Eye (tissue), 1 donor: ENCODE measurements at places on chromosomes 7 and 10.

DNA sequence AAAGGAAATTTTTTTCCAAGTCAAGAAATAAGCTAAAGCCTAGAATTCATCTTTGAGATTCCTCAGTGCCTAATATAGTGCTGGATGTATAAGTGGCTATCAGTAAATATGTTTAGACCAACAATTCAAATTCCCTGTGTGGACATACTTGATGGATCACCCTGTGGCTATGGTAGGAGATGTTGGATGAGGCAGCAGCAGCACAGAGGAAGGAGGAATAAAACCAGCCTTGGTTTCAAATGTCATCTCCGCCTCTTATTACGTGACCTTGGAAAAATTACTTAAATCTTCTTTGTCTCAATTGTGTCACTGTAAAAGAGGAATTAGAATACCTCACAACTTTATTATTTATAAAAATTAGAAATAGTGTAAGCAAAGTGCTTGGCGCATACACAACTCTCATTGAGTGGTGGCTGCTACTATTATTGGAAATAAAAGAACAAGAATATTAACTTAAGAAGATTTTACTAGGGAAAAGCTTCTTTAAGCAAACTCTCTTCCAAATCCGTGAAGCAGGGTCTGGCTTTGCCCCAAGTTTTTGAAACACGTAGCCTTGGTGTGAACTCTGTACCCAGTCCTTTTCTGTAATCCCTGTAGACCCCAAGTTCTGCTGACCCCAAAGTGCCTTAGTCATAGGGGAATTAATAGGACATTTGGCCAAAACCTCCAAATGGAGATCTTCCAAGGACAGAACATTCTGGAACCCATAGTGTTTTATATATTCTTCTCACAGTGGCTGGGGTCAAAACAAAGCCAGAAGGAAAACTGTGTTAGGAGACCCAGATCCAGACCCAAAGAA lies 283.8 kb downstream of the PTEN start:
- no peak for DNase-seq

DNA sequence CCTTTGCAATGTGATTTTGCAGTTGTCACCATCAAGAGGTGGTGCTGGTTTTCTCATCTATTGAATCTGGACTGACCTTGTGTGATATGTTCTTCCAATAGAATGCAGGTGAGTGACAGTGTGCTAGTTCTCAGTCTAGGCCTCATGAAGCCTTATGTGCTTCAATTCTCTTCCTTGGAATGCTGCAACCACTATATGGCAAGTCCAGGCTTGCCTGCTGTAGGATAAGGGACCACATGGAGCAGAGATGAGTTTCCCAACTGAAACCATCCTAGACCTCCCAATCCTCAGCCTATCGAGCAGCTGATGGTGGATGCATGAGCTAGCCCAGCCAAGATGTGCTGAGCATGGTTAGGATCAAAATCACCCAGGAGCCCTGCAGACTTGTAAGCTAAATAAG lies 32.6 kb upstream of the ARHGAP21 start:
- DNase-seq = no peak

GRCh38 chr10:132537684-132538001 lies at the start of gene INPP5A:
TSS of gene INPP5A (plus strand) at chr10:132537787. CDS start at chr10:132538097, 310 bp downstream.
- no peak for DNase-seq

DNA sequence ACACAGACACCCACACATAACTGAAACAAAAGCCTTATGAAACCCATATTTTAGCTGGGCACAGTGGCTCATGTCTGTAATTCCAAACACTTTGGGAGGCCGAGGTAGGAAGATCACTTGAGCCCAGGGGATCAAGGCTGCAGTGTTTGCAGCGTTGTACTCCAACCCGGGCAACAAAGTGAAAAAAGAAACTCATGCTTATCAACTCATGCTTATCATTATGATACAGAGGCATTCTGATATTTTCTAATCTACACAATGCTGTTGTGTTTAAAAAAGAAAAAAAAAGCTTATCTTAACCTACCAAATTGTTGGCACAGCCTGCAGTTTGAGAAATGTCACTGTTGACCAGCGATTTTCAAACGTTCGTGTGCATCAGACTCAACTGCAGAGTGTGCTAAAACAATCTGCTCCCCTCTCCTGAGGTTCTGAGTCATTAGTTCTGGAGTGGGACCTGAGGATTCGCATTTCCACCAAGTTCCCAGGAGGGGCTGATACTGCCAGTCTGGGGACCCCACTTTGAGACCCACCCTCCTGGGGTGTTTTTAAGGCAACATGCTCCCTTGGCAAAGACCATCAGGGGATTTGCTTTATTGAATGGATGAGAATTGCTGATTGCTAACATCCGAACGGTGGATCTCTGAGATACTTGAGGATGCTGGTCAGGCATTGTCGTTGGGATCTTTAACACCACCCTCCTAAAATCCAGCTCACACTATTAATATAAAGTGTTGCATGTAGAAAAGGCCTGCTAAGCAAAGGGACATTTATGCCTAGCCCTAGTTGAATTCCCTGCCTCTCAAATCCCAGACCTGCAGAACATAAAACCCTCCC lies 16.2 kb downstream of the CHST3 start:
- DNase-seq = peak; percentile 25

DNA sequence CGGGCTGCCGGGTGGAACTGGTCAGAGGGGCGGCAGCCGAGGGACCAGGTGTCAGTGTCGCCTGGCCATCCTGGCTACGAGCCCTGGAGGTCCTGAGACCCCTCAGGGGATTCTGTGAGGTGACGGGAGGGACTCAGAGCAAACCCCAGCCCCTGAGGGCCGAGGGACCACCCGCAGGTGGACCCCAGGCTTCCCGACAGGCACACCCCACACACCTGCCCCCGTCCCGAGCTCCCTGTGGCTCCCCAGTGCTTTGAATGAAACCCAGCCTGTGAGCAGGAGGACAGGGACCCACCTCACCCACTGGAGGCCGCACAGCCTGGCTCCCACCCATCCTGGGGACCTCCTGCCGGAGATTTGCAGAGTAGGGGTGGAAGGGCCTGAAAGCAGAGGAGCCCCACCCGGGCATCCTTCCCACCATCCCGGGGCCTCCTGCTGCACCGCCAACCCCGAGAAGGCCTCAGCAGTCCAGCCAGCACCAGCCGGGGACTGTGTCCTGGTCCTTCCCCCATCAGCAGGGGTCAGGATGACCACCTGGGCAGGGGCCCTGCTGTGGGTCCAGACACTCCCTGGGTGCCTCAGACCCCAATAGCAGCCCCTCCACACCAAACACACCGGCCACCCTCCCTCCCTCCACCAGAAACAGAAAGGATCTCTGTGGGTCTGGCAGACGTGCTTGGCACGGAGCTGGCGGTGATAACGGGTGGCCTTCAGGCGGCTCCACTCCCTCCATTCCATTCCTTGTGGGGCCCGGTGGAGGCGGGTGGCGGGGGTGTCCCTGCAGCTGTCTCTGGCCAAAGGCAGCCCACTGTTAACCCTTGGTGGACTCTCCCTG lies 13.9 kb downstream of the VENTX start:
- no peak for DNase-seq

DNA sequence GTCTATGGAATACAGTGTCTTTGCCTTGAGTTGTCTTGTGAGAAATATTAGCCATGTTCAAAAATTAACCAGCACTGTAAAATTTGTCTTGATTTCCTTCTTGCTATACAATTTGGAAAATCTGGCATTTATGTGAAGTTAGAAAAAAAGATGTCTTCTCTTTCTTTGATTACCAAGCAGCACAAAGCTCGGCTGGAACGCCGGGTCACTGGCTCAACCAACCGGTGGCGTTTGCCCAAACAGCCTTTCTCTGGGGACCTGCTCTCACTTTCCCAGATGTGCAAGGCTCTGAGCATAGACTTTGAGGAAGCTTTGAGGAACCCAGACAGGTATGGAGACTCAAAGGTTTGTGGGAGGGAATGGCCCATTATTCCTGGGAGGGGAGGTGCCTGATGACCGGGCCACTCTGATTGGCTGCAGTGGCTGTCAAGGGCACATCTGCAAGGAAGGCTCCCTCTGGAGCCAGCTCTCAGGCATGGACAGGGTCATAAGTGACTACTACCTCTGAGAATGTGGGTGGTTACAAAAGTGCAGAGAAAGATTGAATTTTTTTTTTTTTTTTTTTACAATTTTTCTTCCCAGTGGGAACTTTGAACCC lies 5.6 kb downstream of the BTBD16 start:
- DNase-seq = no peak

- no peak for DNase-seq
These were observed 167.6 kb downstream of the AUTS2 start for GRCh38 chr7:69765879-69766278.

GRCh38 chr10:92413519-92413918 lies 122.6 kb downstream of the MARCHF5 start:
- no peak for DNase-seq

GRCh38 chr7:92794831-92795230 lies 41.5 kb downstream of the CDK6 start:
- DNase-seq = no peak

GRCh38 chr10:106582291-106582690 lies 582.2 kb downstream of the SORCS1 start:
- DNase-seq = no peak

GRCh38 chr7:105268511-105269392 lies 120.0 kb downstream of the SRPK2 start:
- peak; percentile 84 for DNase-seq

DNA sequence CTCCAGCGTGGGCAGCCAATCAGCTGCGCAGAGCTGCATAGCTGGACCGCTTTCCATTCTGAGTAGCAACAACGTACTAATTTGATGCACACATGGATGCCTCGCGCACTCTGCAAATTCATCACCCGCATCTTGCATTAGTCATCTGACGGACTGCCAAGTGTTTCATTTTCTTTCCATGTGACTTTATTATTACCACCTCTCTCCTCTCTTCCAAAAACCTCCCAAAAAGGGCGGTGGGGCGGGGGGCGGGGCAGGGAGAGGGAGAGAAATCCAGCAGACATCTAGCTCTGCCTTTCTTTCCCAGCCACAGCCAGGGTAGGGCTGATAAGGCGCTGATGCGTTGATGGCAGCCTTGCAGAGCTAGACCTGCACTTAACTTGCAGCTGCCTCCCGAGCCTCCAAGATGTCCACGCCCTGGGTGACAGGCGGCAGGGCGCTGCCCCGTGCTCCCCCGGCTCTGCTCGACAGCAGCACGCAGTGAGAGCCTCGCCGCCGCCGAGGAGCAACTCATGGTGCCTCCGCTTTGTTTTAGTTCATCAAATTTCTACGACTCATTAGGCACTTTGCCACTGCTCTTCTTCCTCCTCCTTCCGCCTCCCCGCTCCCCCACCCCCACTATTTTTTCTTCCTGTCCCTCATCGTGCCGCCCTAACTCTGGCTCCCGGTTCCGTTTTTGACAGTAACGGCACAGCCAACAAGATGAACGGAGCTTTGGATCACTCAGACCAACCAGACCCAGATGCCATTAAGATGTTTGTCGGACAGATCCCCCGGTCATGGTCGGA lies 147.3 kb downstream of the CELF2 start:
- DNase-seq = peak; percentile 89

- no peak for DNase-seq
These were observed 13.2 kb downstream of the WDR91 start for GRCh38 chr7:135197906-135198655.

DNA sequence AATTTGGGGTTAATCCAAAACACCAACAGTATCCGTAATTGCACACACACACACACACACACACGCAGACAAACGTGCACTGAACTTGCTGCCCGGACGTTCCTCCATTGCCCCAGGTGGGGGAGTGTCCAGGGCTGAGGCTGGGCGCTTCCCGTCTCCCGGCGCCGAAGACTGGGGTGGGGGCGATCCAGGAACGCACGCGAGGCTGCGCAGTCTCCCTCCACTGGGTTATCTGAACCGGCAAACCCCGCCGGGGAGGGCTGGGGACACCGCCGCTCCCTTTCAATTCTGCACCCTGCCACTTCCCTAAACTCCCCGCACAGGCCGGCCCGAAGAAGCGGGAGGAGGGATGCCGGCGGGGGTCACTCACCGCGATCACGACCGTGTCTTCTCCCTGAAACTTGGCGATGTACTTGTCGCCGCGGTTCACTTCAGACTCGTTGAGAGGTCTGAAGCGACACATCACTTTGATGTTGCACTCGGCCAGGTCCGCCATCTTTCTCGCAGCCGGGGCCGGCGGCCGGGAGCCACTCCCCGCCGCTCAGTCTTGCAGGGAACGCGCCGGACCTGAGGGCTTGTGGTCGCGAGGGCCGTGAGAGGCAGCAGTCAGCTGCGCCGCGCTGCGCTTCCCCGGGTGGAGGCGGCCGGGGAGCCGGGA lies 618 bp downstream of the KIF5B start:
- peak; percentile 89 for DNase-seq

DNA sequence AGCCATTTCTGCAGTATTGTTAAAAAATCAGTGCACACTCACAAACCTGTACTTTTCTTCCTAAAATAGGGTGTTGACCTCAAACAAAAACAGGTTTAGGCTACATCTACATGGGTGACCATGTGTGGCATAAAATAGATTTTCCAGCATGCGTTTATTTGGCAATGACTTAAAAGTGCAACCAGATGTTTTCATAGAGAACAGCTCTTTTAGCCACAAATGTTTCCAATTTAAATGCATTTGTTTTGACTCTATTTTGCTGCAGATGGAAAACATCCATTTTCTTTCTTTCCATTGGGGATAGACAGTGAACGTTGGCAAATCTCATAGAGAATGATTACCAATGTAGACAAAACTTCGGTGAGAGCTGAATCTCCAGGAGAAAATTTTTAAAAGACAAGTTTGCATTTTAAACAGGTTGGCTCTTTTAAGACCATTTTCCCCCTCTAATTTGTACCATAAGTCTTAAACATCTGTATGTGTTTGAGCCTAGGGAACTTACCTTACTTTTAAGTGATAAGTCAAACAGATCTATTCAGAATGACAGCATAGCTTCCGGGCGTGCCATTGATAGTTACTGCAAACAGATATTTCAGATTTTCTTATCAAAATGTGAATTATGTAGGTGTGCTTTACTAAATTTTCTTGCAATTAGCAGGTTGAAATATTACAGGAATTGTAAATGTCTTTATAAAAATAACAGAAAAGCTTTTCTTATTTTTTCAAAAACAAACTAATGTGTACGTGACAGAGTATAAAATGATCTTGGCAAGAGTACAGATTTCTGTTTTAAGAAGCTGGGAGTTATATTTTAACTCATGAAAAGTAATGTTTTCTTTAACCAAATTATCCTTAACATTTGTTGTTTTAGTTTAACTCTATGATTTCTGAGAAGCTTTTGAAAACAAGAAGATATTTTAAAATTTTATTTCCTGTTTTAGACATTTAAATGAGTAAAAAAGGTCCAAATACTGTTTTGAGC lies 144.9 kb downstream of the HGF start:
- DNase-seq = peak; percentile 70

- peak; percentile 17 for DNase-seq
These were observed 177.3 kb upstream of the PHYHIPL start for GRCh38 chr10:58998924-58999713.

GRCh38 chr10:23436983-23437382 lies 1.9 kb upstream of the OTUD1 start:
- no peak for DNase-seq

- no peak for DNase-seq
These were observed 61.7 kb upstream of the KCNIP2 start for GRCh38 chr10:101905251-101905650.

GRCh38 chr10:71080381-71081228 lies 131.8 kb upstream of the UNC5B start:
- DNase-seq = peak; percentile 68

GRCh38 chr7:82156168-82156567 lies 287.4 kb downstream of the CACNA2D1 start:
- DNase-seq = no peak

- DNase-seq = no peak
These were observed 97.7 kb upstream of the ZPBP start for GRCh38 chr7:50190776-50191175.

GRCh38 chr10:93403152-93404047 lies 78.7 kb downstream of the MYOF start:
- DNase-seq = no peak

- DNase-seq = no peak
These were observed 11.1 kb downstream of the IFIT2 start for GRCh38 chr10:89312973-89313372.

GRCh38 chr7:51228386-51228958 lies 88.1 kb downstream of the COBL start:
- DNase-seq = no peak
